ENCODE measurements at places on chromosomes 6 and 20.

DNA sequence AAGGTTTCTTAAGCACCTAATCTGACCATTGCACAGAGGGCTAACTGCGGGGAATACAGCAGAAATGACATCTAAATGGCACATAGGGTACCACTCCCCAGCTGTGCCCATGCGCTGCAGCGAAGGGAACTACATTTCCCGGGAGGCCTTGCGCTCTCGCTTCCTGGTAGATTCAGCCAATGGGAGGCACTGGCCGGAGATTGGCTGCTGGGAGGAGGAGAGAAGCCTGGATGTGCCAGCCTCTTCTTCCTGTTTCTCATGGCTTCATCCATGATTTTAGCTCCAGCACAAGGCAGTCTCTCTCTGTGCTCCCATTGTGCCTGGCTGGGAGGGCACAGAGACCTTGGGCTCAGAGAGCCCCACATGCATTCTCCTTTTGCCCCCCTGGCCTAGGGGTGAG lies 101.7 kb upstream of the FOXA2 start:
- no peak for DNase-seq

GRCh38 chr20:15889514-15890256 lies 683.6 kb downstream of the KIF16B start:
- no peak for DNase-seq

GRCh38 chr6:7332090-7332745 lies 19.2 kb upstream of the SSR1 start:
- no peak for DNase-seq

DNA sequence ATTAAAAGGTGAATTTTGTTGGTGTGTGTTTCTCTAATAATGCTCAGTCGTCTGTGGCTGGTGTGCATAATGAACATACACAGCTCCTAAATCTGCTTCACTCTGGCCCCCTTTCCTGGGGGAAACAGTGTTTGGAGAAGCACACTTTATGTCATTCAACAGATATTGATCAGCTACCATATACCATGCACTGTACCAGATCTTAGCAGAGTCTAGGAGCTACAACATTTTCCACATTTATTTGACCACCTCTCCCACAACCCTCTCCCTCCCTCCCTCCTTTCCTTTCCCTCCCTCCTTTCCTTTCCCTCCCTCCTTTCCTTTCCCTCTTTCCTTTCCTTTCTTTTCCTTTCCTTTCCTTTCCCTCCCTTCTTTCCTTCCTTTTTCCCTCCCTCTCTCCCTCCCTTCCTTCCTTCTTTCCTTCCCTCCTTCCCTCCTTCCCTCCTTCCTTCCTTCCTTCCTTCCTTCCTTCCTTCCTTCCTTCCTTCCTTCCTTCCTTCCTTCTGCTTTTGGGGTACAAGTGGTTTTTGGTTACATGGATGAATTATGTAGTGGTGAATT lies 85.7 kb downstream of the PLCB4 start:
- DNase-seq: no peak

GRCh38 chr20:38426006-38426897 lies 8.9 kb downstream of the SNHG17 start:
- DNase-seq: no peak

DNA sequence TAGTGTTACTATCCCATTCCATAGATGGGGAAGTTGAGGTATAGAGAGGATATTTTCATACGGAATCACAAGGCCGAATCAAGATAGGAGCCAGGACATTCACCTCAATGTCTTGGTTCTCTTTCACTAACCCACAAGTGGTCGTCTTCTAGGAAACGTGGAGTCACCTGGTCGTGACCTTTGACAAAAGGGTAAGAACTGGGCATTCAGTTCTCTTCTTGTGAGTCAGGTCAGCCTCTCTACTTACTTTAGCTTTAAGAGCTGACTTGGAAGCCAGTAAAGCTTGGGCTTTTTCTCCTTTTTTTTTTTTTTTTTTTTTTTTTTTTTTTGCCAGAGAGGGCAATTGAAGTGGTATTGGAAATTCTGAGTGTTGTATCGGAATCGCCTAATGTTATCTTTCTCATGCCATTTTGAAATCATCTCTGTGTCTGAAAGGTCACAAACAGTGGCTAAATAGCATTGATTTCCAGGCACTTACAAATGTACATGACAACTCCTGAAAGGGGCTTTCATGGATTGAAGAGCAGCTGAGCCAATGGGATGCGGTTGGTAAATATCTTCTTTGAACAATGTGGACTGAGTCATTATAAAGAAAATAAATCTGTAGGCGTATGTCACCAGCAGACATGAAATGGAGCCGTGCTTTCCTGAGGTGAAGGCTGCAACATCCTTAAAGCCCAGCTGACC lies 356.9 kb downstream of the KIF16B start:
- no peak for DNase-seq

- no peak for DNase-seq
These were observed 170.6 kb downstream of the LY86 start for GRCh38 chr6:6758915-6759654.

GRCh38 chr6:30903236-30903635 lies 4.8 kb upstream of the GTF2H4 start:
- DNase-seq: no peak

GRCh38 chr20:2798095-2798805 lies 2.2 kb downstream of the CPXM1 start:
- no peak for DNase-seq

GRCh38 chr20:22490287-22491193 lies 93.8 kb downstream of the FOXA2 start:
- DNase-seq: no peak

DNA sequence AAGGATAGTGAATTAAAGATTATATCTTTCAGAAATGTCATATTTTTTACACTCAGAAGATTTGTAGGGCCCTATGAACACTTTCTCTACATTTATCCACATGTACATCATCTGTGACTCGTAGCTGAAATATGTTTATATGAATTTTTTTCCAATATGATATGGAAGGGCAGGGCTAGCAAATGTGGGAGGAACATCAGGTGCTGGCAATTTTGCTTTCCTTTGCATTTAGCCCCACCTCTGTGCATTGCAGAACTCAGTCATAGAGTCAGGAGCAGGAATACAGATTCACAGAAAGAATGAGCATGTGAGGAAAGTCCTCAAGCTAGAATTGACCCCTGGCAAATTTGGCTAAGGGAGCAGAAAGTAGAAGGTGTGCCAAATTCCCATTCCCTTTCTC lies 129.9 kb downstream of the CRYBG1 start:
- DNase-seq: no peak

- DNase-seq: no peak
These were observed 36.3 kb upstream of the GATA5 start for GRCh38 chr20:62511915-62512610.

- DNase-seq: peak; percentile 25
These were observed at the start of gene PTK7 for GRCh38 chr6:43075670-43076463. PTK7 (plus strand) TSS chr6:43076314; CDS start chr6:43076489, 175 bp downstream.

- no peak for DNase-seq
These were observed 91.1 kb downstream of the ATXN1 start for GRCh38 chr6:16670183-16670582.

DNA sequence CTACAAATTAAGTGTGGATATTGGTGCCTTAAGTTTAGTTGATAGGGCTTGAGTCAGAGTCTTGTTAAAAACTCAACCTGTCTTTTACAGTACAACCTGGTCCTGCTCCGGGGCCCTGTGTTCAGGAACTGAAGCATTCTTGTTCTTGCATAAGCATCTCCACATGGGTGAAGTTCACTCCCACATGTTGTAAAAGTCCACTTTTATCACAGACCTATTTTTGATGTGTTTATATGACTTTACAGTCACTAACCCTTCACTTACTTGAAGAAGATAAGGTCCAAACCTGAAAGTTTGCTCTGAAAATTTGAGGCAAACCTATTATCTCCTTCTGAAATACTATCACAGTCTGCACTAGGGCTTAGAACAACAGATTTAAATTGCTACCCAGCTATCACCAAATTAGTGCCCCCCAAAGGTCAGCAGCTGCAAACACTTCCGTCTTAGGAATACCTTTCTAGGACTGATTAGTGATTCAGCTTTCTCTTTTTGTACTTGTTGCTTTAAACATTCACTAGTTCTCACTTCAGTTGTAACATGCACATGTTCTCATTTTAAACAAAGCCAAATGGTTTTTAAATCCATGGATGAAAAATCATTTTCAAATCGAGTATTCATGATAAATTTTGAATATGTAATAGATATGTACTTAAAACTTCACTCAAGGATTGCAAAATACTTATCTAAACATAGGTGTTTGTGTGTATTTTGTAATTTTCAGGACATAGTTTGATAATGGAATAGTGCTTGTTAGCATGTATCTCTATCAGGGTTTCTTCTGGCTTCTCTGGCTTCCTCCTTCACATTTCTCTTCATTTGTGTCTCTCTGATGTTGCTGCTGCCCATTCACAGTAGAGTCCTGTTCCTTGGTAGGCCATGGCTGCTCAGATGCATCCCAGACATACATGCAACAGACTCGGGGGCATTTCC lies 469.8 kb upstream of the SOX4 start:
- DNase-seq: no peak

DNA sequence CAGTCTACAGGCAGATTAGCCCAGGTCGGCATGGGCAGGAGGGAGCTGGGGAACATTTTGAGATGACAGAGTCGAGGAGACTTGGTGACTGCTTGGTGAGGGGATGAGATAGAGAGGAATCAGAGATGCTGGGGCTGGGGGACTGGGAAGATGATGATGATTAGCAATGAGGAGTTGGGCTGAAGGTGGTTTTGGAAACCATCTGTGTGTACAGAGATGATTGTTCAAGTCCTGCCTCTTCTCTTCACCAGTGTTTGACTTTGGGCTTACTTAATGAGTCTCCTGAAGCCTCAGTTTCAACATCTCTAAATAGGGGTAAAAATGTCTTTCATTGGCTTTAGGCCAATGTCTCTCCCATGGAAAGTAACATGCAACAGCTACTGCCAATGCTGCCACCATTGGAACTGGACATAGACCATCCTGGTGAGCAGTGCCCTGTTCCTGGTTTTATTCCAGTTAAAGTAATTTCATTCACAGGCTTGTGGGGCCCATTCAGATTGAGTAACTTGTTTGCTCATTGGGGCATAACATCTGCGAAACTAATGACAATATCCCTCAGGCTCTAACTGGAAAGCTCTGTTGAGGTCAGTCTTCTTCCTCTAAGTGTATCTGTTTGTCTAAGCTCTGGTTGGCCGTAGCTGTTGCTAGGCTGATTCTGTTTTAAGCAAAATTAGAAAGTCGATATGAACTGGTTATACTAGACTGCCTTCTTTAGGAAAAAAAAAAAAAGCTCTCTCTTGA lies 99.1 kb downstream of the ARMC2 start:
- no peak for DNase-seq

- no peak for DNase-seq
These were observed 47.3 kb upstream of the LRFN2 start for GRCh38 chr6:40634429-40634828.

GRCh38 chr6:17709476-17709875 lies 2.8 kb upstream of the NUP153 start:
- DNase-seq: no peak

DNA sequence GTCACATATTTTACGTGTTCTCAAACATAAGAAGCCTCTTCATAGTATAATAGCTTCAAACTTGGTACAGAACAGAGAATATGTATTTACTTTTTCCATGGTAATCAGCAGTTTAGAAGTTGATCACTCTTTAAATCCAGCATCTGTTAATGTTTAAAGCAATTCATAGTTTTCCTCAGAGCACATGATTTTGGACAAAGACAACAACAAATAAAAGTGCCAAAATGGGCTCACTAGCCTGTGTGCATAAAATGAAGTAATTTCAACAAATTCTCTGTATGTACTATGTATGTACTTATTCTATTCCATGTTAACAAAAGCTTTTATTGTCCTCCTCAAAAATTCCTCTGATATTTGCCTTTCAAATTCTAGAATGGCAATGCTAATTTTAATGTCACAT lies 38.1 kb upstream of the UST start:
- no peak for DNase-seq

DNA sequence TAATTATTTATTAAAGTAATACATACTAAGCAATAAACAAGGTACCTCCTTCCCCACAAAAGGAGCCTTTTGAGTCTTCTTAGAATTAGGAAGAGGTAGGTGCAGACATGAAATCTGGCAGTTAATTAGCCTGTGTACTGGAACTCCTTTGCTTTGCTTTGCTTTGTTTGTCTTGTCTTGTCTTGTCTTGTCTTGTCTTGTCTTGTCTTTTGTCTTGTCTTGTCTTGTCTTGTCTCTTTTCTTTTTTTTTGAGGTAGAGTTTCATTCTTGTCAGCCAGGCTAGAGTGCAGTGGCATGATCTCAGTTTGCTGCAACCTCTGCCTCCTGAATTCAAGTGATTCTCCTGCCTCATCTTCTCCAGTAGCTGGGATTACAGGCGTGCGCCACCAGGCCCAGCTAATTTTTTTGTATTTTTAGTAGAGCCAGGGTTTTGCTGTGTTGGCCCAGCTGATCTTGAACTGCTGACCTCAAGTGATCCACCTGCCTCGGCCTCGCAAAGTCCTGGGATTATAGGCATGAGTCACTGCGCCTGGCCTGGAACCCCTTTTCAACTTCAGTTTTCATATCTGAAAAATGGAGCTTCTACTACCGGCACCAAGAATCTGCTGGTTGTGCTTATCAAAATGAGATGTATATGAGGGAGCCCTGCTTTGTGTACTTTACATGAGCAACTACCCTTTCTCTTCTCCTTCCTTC lies 301.2 kb downstream of the CDKAL1 start:
- DNase-seq: no peak

GRCh38 chr6:101422811-101423210 lies 29.3 kb downstream of the GRIK2 start:
- no peak for DNase-seq

DNA sequence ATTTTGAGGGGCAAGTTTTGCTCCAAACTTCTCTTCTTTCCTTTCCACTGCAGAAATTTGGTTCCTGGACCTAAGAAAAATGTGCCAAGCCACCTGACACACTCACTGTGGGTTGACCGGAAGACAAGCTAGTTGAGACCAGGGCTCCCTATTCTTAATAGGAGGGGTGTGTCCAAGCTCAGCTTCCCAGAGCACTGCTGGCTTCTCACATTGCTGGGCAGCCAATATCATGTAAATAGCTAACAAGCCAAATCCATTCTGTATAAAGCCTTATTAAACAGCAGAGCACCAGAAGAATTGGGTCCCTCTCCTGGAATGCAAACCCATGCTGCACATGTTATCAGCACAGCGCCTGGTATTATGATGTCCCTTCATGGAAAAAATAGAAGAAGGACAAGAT lies 17.0 kb upstream of the SAMD3 start:
- no peak for DNase-seq

DNA sequence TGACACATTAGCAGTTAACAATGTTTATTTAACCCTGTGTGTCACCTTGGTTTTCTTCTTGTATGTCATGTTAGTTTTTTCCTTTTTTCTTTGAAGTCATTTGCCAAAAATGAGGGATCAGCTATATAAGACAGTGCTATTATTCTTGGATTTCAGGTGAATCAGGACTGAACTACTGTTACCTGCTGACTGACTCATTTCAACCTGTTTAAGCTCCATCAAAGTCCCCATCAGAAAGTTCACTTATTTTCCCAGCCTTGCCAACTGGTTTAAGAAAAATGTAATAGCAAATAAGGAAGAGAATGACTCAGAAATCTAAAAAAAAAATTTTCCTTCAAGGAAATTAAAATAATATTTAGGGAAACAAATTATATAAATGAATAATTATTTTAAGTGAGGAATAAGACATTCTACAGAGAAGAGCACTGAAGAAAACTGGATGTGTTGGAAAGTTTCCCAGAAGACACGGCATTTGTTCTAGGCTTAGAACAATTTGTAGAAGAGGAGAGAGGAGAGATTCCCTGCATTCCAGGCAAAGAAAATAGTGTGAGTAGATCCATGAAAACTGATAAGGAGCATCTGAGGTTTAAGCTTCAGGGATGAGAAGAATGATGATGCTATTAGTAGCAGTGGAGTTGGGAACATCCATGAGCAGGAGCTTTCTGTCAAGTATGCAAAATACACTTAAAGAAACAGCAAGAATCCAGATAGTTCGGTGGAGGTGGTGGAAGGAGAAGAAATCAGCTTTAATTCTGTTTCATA lies 84.9 kb upstream of the SIM1 start:
- DNase-seq: no peak
